C1 segment of cervical spinal cord (tissue), 14 donors: ENCODE measurements at places on chromosomes 13 and 19.

GRCh38 chr13:107883561-107884175 lies 331.7 kb downstream of the LIG4 start:
- no peak for DNase-seq

- no peak for DNase-seq
Measured at GRCh38 chr13:50380905-50381304, 365.7 kb downstream of the KCNRG start.

DNA sequence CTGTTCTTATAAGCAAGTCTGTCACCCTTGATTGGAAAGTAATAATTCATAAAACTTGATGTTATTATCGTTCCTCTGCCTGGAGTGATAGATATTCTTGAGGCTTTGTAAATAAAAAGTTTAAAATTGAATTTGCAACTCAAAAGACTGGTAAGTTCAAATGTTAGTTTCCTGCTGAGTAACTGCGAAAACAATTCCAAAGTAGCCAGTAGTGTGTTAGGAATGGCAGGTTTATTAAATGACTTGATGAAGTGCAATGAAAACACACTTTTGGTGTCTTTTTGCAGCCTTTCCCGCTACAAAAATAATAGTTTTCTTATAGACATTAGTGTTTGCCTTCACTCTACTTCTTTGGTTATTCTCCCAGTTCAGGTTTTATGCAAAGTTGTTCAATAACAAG lies 299.3 kb downstream of the DLEU7 start:
- DNase-seq = no peak

GRCh38 chr13:32515246-32515645 lies 23.3 kb downstream of the N4BP2L2 start:
- DNase-seq = no peak

- DNase-seq = no peak
Measured at GRCh38 chr13:84867246-84867645, 932.0 kb downstream of the SLITRK6 start.

- no peak for DNase-seq
Measured at GRCh38 chr19:42419309-42419708, 7.9 kb downstream of the LIPE start.

DNA sequence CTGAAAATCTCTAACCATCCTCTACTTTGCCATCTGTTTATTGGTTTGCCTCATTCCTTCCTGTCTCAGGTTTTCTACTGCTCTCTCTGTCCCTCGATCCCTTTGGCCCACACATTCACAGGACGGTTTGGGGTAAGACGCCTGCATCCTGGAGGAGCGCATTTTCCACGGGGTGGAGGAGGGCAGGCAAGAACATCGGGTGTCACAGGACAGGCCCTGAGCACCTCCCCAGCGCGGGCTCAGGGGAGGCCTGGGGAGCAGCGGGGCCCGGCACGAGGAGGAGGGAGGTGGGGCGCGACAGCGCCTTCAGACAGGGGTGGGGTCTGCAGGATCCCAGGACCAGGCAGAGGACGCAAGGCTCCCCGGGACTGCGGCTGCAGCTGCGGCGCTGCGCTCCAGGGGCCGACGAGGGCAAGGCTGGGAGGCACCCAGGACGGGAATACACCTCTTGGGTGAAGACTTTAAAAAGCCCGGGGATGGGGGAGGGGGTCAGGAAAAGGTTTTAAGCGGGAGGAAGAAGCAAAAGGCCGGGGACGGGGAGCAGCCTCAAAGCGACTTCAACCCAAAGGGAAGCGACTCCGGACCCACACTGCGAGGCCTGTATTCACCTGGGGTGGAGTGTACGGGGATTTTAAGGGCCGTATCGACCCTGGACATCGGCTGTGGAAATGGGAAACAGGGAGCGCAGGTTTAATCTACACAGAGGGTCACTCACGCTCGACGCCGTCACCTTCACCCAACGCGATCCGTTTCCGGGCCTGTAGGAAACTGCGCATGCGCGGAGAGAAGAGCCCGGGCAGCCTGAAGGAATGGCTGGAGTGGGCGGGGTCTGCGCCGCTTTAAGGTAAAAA lies at the start of gene ZNF415:
Gene ZNF415 (minus strand): TSS at position 770 of the 851 bp plus-strand sequence. CDS start 10,234 bp downstream, outside the sequence.
- DNase-seq = peak; percentile 86
